ENCODE measurements at places on chromosomes 7 and 10. TPM values are rescaled to one million over a fixed set of nuclear protein-coding genes. Genes with fewer than 3 reads are reported as not detected.

PODXL gene
- 0.60 TPM for total RNA-seq

TAS2R5 gene
- total RNA-seq = 1.3 TPM

DNA sequence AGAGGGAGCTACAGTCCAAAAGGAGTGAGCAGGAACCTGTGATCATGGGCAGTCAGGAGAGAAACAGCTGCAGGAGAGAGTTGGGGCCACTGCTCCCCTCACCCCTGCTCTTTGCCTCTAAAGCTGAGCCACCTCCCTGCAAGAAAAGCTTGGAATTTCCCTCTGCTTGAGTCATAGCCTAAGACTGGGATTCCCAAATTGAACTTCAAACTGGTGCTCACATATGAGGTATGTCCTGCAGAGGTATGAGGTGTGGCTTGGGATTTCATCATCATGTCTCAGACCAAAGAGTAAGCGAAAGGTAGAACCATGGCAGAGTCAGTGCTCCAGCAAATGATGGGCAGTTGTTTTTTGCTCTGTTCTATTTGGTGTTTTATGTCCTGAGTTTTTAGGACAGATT lies 237.1 kb upstream of the NRP1 start:
- DNase-seq = no peak

GRCh38 chr7:70920876-70921275 lies 211.1 kb upstream of the GALNT17 start:
- DNase-seq = no peak

DNA sequence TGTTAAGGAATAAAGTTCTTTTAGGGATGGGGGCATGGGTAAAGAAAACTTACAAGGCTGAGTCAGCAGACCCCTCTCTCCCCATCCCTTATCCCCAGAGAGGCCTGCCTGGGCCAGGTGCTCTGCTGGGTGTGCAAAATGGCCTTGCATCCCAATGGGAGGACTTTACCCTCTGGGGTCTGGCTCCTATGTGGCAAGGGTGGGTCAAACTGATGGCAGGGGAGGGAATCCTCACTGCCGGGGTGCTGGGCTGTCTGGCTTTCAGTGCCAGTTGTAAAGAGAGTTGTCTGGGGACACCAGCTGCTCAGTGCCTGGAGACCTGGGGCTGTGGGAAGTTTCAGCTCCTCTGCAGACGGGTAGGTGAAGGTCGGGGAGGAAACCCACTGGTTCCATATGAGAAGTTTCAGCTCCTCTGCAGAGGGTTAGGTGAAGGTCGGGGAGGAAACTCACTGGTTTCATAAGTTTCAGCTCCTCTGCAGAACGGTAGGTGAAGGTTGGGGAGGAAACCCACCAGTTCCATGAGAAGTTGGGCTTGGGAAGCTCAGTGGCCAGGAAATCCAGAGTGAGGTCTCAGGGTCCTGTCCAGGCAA lies 127.2 kb upstream of the PODXL start:
- no peak for DNase-seq

GRCh38 chr10:127195571-127196281 lies 665 bp downstream of the INSYN2A start:
- DNase-seq = no peak

- no peak for DNase-seq
Measured at GRCh38 chr10:12455766-12456165, 106.4 kb downstream of the CAMK1D start.

DNA sequence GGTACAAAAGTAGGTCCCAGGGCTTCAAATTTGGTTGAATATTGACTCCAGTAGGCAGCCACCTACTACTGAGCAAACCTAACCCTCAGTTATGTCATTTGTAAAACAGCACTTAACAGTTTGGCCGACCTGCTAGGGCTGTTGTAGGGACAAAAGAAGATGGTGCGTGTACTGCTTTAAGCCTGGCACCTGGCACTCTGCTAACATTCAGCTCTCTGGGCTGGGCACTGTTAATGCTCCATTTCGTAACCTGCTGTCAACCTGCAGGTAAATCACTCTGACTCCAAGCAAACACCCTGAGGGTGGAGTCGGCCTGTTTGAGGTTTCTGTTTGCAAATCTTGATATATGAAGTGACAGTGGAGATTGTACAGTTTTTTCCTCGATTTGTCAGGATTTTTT lies 7.2 kb downstream of the ZKSCAN1 start:
- DNase-seq = no peak

- peak; percentile 69 for DNase-seq
Measured at GRCh38 chr7:43314379-43315158, 202.1 kb downstream of the HECW1 start.

DNA sequence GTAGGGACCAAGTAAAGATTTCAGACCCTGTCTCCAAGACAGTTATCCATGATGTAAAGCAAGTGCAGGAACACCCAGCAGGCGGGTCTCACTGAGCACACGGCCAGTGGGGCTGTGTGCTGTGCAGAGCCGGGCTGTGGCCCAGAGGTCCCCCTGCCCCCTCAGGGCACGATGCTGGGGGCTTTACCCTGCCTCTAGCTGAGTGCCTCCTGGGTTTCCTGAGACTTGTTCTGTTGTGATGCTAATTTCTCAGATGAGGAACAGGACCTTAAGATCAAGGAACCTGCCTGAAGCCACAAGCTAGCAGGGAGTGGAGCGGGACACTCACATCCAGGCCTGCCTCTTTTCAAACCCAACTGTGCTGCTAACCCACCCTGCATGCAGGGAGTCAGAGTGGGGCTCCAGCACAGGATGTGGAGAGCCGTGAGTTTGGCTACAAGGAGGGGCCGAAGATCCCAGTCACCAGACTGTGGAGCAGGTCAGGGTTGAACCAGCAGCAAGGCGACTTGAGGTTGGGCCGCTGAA lies 76.1 kb upstream of the LYZL2 start:
- no peak for DNase-seq

- peak; percentile 33 for DNase-seq
Measured at GRCh38 chr7:47873762-47874161, 74.5 kb downstream of the PKD1L1 start.

GRCh38 chr10:117214401-117214800 lies 17.1 kb downstream of the KCNK18 start:
- no peak for DNase-seq

DNA sequence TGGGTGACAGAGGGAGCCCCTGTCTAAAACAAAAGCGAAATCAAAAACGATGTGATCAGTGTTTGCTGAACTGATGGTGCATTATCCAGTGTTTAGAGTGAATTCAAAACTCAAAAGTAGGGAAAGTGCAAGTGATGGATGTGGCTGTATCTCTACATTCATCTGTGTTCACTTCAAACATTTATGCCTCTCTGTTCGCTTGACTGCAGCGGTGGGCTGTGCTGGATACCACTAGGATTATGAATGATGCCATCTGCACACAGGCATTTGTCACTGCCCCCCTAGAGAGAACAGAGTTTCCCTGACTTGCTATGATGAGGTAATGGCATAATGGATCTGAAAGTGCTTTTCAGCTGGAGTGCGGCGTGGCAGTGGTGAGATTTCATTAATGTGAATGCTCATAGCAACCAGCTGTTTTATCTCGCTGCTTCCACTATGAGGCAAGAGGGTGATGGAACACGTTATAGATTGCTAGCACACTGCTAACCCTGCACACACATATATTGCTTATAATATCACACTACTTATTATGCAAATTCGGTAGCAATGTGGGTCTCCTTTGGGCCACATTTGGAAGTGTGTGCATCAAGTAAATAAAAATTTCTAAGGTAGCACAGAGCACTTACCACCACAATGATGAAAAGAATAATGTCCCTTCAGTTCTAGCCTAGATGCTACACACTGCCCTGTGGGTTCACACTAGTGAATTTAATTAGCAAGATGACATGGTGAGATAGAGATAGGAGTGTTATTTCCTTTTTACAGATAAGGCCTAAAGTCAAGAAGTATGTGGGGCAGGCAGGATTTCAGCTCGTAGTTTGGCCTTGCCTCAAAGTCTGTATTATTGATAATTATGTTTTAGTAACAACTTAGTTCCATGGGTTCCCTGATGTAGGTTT lies 164.7 kb downstream of the CAMK1D start:
- DNase-seq = no peak
